ENCODE measurements at places on chromosomes 2 and 18.
A peak's percentile ranks its signal among the peaks of the same experiment; 100 is the strongest.

DNA sequence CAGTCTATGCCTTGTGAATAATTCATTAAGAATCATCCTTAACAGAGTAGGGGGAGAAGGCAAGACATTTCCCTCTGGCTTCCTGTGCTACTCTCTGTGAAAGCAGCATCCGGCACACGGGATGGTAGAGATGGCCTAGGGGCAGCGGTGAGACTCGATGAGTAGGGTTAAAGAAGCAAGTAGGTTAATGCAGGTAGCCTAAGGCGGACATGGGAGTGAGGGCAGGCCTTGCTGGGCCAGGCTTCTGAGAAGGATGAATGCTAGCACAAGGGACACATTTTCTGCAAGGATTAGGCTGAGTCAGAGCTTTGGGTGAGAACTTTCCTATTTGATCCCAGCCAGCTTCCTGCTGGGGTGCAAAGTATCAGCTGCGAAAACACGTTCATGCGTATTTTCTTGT, 80.8 kb downstream of the NXPH2 start:
- no peak for DNase-seq

- DNase-seq: no peak
Measured at GRCh38 chr2:209592106-209592505, 168.3 kb downstream of the MAP2 start.

DNA sequence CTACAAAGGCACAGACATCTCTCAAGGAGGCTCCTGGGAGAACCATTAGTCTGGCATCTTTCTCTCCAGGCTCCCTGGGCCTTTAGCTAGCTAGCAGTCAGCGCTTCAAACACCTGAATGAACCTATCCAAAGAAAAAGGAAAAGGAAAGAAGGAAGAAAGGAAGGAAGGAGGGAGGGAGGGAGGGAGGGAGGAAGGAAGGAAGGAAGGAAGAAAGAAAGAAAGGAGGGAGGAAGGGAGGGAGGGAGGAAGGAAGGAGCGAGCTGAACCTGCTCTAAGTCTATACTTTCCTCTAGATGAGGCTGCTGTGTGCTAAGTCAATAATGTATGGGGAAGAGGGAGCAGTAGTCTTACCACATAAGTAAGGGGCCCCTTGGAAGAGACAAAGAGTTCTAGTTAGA, 5.1 kb upstream of the BCL11A start:
- no peak for DNase-seq

GRCh38 chr2:162230761-162231160, 12.5 kb downstream of the FAP start:
- no peak for DNase-seq

DNA sequence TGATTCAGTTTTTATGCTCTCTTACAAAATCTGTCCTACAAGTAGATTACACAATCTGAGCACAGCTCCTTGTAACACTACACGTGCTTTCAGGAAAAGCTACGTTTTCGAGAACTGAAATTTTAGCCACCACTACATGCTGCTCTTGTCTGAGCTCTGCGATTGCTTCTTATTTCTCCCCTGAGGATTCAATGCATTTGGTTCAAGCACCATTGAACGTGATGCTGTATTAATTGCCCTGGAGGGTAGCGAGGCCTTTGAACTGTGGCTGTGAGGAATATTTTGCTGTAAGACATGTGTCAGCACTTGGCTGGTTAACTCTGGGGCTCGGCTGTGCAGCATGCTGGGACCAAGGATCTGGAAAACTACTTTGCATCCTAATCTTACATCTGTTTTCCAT, 405.8 kb downstream of the EPHA4 start:
- no peak for DNase-seq

GRCh38 chr18:25248755-25249154, 103.2 kb downstream of the ZNF521 start:
- no peak for DNase-seq

- DNase-seq: no peak
Measured at GRCh38 chr2:149281441-149281840, 48.9 kb upstream of the LYPD6 start.

DNA sequence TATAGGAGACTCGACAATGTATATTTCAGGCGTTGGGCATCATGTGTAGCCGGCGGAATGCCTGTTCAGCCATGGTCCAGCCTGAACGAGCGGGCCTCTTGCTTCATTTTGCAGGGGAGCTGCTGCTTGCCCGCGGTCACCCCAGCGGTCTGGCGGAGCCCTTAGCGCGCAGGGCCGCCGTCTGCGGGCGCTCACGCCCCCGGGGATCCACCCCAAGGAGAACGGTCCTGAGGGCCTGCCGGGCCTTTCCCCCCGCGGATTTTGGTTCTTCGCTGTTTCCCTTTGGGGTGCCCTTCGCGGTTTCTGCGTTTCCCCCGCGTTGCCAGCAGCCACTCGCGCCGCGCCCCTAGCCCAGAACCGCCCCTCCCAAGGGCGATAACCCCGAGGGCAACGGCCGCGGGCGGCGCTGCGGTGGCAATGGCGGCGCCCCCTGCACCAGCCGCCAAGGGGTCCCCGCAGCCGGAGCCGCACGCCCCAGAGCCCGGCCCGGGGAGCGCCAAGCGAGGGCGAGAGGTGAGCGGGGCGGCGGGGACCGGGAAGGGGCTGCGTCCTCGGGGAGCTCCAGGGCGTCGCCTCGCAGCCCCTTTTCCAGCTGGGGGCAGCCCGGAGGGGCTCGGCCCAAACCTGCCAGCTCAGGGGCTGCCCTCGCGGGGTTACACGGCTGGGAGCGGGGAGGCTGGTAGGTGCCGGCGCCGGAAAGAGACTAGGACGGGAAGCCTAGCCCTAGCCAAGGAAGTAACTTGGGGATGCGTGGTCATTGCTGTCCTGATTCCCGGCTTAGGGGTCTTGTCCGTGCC, at the start of gene MFSD2B:
MFSD2B (plus strand) TSS at position 406 of the 797 bp plus-strand sequence; CDS start at position 418, 12 bp downstream.
- DNase-seq: no peak

- DNase-seq: peak; percentile 61
Measured at GRCh38 chr2:54572262-54572635, 116.1 kb downstream of the SPTBN1 start.

DNA sequence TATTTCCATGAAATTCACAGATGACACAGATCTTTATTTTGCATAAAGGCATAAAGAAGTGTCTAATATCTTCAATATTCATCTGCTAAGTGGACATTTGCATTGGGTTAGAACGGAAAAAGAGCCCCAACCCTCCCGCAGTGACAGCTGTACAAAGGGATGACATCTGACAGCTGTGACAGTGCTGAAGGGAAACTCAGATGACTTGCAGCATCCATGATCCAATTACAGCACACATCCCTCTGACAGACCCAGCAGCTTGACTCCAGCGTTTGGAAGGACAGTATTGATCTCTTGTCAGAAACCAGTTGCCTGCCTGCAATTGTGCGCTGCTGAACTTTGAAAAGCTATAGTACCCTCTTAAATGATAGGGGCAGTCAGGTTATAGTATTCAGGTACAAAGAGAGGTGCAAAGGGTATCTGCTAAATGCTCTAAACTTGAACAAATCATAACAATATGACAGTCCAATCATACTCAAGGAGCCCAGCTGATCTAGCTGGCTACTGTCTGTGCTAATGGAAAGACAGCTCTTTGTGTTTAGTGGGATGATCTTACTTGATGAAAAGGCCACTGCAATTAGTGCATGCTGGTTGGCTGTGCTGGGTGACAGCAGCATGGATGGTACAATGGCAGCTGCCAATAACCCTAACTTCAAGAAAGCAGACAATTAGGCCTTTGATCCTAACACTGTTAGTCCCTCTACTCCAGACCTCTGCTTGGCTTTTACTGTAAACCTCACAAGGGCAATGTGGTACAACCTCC, 599.2 kb downstream of the NR4A2 start:
- DNase-seq: no peak

- DNase-seq: no peak
Measured at GRCh38 chr18:43574974-43575373, 297.7 kb upstream of the SYT4 start.

- DNase-seq: no peak
Measured at GRCh38 chr18:5444847-5445246, 99.0 kb downstream of the EPB41L3 start.

DNA sequence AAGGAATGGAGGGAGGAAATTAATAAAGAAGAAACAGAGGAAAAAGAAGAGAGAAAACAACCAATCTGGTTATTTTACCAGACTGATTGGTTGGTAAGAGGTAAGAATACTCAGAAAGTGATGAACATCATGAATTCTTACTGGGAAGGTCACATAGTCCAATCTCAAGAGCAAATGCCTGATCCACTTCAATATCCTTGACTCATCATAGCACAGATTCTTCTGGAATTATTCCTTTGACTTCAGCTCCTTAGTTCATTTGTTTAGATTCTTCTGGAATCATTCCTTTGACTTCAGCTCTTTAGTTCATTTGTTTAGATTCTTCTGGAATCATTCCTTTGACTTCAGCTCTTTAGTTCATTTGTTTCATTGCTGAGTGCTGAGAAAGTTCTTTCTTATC, 2030.6 kb upstream of the CELF4 start:
- DNase-seq: no peak

- DNase-seq: no peak
Measured at GRCh38 chr2:148745151-148745851, 100.8 kb downstream of the EPC2 start.

GRCh38 chr2:219459460-219460311, 25.0 kb downstream of the SPEG start:
- DNase-seq: peak; percentile 40

GRCh38 chr18:42080340-42080739, 125.3 kb downstream of the PIK3C3 start:
- DNase-seq: no peak

DNA sequence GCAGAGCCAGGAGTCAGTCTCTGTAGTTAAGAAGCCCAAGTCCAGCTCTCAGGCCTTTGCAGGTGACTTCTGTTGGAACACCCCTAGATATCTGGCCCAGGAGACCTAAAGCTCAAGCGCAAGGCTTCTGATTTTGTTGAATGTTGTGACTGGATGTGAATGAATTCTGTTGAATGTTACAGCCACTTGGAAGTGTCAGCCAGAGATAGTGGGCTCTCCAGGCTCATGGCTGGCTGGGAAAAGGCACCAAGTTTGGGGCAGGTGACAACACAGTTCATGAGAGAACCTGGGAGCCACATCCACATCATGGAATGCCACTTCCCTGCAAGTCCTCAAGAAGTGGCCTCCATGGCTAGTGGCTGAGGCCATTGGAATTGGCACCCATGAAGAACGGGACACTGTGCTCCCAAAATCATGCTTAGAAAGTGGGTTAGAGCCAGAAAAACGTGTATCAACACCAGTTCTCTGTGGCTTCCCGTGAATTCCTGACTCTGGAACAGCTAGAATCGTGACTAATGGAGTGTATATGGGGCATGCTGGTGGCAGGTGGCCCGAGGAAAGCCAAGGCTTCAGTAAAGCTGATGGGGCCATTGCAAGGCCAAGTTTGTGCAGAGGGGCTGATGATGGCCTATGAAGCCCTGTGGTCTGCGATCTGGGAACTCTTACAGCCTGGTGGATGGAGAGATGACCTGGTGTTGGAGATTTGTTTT, 30.2 kb downstream of the EDAR start:
- no peak for DNase-seq

- no peak for DNase-seq
Measured at GRCh38 chr2:66478731-66479316, 43.9 kb downstream of the MEIS1 start.
